ENCODE measurements at places on chromosomes 12 and 14.

- DNase-seq, result no peak
Measured at GRCh38 chr12:103986829-103987228, 21.2 kb downstream of the TDG start.

GRCh38 chr14:59254146-59254910 is 65.9 kb downstream of the DAAM1 start:
- no peak for DNase-seq

GRCh38 chr14:54186821-54187763 is 209.7 kb upstream of the CDKN3 start:
- DNase-seq, result no peak

GRCh38 chr12:129772501-129773493 is 131.0 kb downstream of the TMEM132D start:
- DNase-seq, result no peak

DNA sequence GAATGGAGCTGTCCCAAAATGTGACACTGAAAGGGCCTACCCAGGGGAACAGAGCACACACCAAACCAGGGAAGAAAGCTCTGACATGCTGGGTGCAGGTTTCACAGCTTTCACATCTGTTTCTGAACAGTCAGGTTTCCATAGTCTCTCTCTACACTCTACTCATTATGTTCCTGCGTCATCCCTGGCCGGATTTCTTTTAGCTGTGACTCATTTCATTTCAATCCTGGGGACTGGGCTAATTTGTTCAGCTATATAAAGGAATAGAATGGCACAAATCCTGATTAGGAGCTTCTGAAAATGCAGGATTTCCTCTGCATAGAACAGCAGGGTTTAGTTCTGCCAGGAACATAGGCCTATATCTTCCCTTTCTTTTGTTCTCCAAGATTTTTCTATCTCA is 649.8 kb downstream of the RPS29 start:
- DNase-seq, result no peak

- no peak for DNase-seq
Measured at GRCh38 chr12:65086236-65086635, 34.9 kb downstream of the WIF1 start.

- DNase-seq, result peak; percentile 16
Measured at GRCh38 chr12:93783832-93784231, 106.7 kb downstream of the CRADD start.

DNA sequence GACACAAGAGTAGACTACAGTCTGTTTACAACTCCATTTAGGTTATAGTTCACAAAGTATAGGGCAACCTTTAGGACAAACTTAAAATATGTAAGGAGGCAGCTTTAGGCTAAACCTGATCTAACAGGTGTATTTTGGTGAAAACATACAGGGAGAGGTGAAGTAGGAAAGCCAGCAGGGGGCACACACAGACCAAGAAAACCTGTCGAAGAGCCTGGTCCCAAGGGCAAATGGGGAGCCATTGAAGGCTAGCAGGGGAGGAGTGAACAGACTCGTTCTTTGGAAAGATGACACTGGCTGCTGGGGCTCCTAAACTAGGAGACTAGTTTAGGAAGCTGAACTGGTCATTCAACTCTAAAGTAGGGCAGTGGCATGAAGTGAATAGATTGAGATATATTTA is 138.8 kb upstream of the WSCD2 start:
- no peak for DNase-seq

- DNase-seq, result no peak
Measured at GRCh38 chr12:59820594-59821011, 224.8 kb downstream of the SLC16A7 start.

DNA sequence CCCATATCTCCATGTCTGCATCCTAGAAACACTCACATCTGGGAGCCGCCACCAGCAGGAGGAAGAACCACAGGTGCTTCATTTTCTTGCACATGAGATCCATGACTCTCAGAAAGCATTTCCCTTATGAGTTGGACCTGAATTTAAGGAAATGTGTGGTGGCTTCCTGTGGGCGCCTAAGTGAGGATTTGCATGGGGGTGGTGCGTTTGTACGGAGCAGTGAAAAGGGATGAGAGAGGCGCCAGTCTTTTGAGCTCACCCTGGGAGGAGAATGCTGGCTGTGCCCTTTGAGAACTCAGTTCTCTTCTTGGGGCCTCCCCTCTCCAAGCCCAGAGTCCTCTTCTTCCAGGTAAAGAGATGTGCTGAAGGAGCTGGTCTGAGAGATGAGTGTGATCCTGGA is 895.7 kb downstream of the TMEM121 start:
- DNase-seq, result no peak

GRCh38 chr12:91846466-91847055 is 299.1 kb downstream of the BTG1 start:
- DNase-seq, result no peak

DNA sequence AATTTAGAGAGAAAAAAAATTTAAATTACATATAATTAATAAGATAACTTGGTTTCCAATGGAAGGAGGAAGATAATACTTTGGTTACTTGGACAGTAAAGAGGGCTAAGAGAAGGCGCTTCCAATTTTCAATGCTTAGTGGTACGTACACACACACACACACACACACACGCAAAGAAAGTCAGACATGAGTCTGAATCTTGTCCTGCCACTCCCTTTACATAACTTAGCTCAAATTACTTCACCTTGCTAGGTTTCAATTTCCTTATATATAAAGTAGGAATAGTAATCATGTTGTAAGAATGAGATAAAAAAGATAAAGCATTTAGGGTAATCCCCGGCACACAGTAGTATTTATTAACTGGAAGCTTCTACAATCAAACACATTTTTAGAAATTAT is 39.7 kb upstream of the VCPKMT start:
- DNase-seq, result no peak

DNA sequence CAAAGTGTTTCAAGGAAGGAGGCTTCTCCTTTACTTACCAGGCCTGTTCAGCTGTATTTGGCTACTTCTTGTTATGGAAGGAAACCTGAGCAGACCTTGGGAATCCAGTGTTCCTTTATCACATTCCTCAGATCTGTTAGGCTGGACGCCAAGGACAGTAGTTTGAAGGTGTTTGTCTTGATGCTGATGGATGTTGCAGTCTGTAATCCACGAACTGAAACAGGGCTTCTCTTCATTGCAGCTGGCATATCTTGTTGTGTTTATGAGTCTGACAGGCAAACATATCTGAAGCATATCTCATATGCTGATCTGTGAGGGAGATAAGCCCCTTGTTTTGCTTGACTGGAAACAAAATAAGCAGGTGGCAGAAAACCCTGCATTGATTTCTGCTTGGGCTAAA is 904.3 kb downstream of the NRXN3 start:
- DNase-seq, result no peak

DNA sequence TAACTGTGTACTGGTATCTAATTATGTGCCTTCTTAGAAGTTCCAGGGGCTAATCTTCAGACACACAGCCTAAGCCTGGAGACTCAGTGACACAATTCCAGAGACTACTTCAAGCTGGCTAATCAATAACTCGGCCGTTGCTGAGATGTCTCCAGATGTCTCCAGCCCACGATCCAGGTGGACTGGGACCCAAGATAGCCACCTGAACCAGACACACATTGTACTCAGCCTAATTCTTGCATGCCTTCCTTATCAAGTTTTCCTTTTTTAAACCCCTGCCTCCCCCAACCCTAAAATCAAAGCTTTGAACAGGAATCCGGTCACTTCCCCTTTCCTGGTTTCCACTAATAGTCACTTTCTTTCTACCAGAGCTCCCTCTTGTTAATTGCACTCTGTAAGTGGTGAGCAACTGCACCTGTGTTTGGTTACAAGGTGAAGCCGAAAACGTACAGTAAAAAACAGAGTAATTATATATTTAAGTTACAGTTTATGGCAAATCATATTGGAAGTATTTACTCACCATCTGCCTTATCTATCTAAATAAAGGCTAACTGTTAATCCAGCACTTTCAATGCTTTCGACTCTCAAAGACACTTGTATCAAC is 39.8 kb upstream of the PTGDR start:
- DNase-seq, result no peak

- DNase-seq, result no peak
Measured at GRCh38 chr12:902581-902980, 46.9 kb downstream of the RAD52 start.

GRCh38 chr12:93763746-93764147 is 86.6 kb downstream of the CRADD start:
- DNase-seq, result no peak

DNA sequence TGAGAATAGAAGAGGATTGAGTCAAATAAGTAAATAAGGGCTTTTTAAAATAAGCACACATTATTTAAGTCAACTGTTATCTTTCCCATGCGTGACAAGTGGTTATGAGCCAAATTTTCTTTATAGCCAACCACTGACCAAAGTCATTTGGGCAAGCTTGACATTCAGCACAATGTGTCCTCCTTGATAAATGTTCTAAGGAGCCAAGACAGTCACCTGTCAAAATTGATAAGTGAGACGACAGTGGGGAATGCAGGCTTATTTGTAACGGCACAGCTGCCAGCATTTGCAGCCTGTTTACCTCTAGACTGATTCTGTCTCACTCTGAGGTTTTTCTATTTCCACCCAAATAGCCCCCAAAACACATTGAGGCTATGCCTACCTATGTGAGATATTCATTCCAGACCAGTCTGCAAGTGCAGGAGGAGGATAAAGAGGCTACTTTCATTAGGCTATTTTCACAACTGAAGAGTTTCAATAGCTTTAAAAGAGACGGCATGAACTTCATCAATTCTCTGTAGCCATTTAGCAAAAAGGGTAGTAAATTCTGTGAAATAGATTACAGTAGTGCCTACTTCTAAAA is 339.5 kb downstream of the PDZRN4 start:
- no peak for DNase-seq

DNA sequence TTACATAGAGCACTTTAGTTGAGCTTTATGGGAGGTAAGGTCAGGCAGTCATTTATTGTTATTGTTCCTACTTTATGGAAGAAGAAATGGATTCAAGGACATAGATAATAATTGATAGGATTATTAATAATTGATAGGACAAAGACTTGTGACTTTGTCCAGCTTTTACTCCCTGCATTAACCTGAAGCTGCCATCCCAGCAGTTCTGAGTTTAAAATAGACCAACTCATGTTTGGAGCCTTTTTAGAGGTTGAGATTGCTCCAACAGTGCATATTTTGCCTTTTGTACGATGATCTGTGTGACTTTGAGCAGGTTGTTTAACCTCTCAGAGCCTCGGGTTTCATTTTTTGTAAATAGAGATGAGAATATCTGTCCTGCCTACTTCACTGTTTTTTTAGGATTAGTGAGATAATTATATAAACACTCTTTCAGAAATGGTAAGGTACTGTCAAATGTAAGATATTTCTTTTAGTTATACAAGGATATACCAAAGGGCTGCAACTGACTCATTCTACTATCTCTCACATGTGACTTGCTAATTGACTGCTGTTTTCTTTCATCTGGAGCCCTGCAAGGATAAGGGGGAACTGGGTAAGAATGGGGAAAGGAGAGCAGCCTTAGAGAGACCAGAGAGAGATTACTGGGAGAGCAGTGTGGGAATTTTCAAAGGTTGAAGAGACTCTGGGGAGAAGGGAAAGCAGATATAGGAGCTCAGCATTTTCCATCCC is 15.3 kb downstream of the WDR20 start:
- DNase-seq, result no peak

- DNase-seq, result no peak
Measured at GRCh38 chr14:80390906-80391305, 179.6 kb upstream of the DIO2 start.
